Iris pigment epithelial cell (primary cell): ENCODE measurements at places on chromosomes 12 and 14.

GRCh38 chr12:19151298-19151697 lies 21.8 kb downstream of the PLEKHA5 start:
- DNase-seq: no peak

GRCh38 chr12:71599210-71599609 lies 64.4 kb downstream of the ZFC3H1 start:
- DNase-seq: no peak

DNA sequence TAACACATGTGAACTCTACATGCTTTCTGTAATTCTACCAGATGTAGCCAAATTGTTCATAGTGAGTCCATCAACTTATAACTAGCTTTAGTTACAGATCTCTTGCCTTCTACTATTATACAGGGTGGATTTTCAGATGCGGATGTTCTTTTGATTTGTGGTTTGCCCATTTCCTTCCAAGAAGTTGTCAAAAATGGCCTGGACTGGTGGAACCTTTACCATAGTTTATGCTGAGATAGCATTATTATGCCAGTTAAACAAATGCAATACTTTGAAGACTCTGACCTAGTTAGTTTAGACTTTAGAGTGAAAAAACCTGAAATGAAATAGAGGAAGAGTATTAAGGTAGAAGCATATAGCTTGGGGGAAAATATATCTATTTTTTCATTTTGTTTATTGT lies 27.4 kb upstream of the CFL2 start:
- no peak for DNase-seq

DNA sequence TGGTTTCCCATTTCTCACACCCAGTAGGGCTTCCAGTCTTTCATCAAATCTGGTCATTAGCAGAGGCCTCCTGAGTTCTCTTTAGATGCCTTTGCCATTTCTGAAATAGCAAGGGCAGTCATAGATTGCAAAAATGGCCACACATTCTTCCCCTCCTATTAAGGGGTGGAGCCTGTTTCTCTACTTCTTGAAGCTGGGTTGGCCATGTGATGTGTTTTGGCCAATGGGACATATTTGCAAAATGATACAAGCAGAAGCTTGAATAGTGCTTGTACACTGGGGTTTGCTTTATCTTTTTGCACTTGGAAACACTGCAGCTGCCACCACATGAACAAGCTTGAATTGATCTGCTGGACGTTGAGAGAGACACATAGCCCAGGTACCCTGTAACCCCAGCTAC lies 109.3 kb downstream of the VRK1 start:
- no peak for DNase-seq

GRCh38 chr14:83023369-83023768 lies 1489.7 kb upstream of the SEL1L start:
- no peak for DNase-seq

DNA sequence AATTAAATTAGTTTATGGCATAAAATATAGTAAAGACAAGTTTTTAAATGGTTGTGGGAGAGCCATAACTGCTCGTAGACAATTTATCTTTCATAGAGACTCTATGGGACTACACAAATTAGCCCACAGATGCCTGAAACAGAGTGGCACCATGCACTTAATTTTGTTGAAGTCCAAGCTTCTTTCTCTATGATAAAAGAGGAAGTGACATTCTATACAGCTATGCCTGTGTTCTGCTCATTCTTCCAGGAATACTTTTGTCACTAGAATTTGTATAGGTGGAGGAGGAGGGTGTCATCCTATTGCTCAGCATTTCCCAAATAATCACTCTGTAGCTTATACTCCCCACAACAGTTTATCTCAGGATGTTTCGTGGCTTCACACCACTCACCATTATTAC lies 43.7 kb upstream of the KICS2 start:
- no peak for DNase-seq

DNA sequence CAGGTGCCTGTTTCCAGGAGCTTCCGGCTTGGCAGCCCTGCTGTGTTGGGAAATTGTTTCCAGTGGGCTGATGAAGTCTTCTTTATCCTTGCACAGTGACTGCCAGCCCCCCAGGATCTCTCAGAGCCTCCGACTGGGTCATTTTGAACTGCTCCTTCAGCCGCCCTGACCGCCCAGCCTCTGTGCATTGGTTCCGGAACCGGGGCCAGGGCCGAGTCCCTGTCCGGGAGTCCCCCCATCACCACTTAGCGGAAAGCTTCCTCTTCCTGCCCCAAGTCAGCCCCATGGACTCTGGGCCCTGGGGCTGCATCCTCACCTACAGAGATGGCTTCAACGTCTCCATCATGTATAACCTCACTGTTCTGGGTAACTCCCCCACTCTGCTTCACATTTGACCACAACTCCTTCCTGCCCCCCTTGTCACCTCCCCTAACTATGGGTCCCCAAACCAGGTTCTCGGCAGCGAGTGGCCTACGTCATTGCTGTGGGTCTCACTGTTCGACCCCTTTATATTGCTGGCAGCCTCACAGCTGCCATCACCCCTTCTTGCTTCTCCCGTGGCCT lies 2.3 kb downstream of the LAG3 start:
- DNase-seq: no peak

GRCh38 chr12:113796066-113796827 lies 169.9 kb downstream of the RBM19 start:
- DNase-seq: no peak
